ENCODE measurements at places on chromosomes 3 and 15.

DNA sequence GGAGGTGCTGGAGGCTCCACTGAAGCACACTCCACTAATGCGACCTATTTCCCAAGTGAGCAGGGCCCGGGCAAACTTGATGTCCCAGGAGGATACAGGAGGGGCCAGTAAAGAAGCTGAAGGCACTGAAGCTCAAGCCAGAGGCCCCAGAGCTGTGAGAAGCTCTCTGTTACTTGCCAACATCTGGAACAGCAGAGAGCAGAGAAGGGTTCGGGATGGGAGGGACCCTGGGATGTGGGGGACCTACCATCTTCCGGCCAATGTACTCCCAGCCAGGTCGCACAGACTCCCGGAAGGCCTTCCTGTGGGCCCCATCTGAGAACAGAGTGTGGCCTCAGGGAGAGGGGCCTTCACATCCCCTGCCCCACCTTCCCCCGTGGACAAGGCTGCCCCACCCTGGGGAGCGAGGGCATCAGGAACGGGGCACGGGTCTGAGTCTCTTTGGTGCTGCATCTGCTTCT is 3.1 kb downstream of the HHATL start:
- DNase-seq = no peak

DNA sequence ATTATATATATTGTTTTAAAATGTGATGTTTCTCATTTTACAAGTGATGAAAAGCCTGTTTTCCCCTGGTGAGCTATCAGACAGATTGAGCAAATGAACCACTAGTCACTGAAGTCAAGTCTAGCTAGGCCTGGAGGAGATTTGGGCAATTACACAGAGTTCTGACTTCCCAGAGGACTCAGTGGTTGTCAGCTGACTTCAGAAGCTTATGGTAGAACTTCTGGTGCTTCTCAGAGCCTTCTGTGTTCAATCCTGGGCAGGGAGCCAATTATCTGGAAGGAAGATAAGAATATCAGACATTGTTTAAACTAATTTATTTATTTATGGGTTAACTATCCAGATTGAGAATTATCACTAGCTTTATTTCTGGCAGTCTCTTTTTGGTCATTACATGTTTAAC is 37.7 kb upstream of the NAALADL2 start:
- DNase-seq = no peak

GRCh38 chr3:10193692-10194327 is 29.1 kb downstream of the IRAK2 start:
- DNase-seq = peak; percentile 24

DNA sequence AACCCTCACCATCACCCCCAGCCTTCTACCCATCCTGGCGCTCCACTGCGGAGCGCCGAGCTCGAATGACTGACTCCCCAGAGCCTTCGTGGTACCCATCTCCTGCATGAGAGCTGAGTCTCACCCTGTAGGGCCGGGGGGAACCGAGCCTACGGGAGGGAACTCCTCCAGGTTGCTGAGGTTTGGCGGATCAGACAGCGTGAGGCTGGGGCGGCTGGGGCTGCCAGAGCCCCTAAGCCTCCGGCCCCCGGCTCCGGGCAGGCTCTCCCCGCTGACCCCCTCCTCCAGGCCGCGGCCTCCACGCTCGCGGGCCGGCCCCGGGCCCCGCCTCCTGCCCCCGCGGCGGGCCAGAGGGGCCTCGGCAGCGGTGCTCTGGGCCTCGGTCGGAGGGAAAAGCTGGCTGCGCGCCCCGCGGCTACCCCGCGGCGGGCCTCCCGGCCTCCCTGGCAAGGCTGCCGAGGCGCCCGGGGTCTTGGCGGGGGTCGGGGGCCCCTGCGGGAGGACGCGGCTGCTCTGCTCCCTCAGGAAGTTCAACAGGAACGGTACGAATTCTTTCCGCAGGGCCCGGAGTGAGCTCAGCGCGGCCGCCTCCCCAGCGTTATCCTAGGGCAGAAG is 643 bp downstream of the CDAN1 start:
- DNase-seq = peak; percentile 35

DNA sequence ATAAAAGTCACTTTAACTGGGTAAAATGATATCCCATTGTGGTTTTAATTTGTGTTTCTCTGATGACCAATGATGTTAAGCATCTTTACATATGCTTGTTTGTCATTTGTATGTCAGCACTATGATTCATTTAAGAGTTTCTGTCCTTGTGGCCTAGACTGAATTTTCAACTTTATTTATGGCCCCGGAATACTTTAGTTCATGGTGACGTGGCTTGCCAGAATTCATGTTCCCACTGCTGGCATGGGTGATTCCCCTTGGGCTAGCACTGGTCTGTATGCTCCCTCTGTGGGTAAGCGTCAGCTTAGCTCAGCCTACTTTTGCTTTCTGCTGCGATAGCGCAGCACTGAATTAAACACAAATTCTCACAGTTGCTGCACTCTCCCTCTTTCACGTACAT is 436.3 kb upstream of the SGO1 start:
- no peak for DNase-seq

GRCh38 chr3:188191460-188191859 is 37.5 kb downstream of the LPP start:
- DNase-seq = no peak

- DNase-seq = no peak
Observed at GRCh38 chr15:70241561-70242320, 144.0 kb upstream of the TLE3 start.

DNA sequence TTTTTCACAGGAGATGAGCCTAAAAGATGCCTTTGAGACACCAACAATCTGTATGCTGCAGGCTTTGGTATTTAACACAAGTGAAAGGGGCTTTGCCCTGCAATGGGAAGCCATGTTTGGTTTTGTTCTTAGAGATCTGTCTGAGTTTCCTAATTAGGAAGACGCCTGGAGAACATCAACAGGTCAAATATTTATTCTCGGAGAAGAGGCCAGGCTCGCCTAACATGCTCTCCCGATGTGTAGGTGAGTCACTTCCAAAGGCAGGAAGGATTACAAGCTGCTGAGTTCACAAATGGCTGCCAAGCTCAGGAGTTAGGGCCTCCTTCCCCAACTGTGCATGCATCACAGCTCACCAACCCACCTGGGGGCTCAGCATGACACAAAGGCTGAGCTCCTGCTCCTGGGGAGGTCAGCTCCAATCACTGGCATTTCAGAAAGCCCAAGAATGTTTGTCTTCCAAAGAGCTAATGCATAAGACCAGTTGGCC is 119.5 kb upstream of the PRICKLE2 start:
- no peak for DNase-seq

- no peak for DNase-seq
Observed at GRCh38 chr15:39517122-39517855, 63.6 kb upstream of the THBS1 start.

- no peak for DNase-seq
Observed at GRCh38 chr3:175357758-175358157, 498.6 kb downstream of the NAALADL2 start.

DNA sequence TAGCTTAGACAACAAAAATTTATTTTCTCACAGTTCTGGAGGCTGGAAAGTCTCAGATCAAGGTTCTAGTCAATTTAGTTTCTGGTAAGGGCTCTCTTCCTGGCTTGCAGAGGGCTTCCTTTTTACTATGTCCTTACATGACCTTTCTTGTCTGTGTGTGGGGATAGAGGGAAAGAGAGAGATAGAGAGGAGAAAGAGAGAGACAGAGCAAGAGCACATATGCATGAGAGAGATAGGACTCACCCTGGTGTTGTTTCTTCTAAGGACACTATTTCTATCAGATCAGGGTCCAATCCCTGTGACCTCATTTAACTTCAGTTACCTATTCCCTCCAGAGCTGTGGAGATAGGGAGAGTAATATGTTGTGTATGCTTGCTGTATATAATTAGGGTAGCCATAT is 44.9 kb upstream of the TEX9 start:
- DNase-seq = no peak

GRCh38 chr3:28682121-28682520 is 333.5 kb upstream of the AZI2 start:
- no peak for DNase-seq

DNA sequence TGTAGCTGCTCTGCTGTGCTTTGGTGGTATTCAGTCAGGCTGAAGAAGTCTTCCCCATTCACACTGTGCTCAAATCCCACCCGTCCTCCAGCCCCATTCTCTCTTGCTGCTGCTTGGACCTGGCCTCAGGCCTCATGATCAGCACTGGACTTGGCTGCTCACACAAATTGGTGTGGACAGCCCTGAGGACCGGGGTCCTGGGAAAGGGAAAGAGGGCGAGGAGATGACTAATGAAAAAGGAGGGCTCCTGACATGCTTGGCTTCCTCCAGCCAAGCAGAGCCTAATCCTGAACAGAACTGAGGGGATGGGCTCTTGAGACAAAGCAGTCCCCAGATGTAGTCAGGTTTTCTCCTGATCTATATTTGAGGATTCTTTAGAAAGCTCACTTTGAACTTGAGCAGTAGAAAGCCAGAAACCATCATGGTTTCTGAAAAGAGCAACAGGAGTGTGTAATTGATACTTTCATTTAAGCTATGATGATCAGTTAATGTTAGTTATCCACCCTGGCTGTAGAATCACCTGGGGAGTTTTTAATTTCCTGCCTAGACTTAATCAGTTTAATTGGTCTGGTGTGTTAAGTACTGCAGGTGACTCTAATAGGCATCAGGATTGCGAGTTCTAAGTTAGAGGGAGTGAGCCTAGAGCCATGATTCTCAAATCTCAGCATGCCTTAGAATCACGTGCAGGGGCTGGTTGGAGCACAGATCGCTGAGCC is 79.4 kb upstream of the THBS1 start:
- DNase-seq = no peak

- DNase-seq = no peak
Observed at GRCh38 chr3:80445053-80445452, 677.3 kb upstream of the ROBO1 start.

DNA sequence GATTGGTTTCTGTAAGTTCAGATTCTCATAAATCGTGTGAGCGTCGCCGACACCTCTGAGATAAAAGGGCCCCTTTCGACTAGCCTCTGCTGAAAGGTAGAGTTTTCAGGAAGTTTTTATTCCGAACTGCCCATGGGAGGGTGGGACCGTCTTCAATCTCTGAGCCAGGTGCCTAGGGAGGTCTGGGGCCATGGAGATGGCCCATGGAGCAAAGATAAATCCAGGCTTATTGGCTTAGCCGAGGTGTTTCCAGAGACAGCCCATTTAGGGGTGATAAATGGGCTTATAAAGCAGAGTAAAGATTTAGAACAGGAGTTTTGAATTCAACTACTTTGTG is 442 bp downstream of the QTRT2 start:
- no peak for DNase-seq

GRCh38 chr3:57755368-57755675 is 787 bp upstream of the SLMAP start:
- DNase-seq = no peak

DNA sequence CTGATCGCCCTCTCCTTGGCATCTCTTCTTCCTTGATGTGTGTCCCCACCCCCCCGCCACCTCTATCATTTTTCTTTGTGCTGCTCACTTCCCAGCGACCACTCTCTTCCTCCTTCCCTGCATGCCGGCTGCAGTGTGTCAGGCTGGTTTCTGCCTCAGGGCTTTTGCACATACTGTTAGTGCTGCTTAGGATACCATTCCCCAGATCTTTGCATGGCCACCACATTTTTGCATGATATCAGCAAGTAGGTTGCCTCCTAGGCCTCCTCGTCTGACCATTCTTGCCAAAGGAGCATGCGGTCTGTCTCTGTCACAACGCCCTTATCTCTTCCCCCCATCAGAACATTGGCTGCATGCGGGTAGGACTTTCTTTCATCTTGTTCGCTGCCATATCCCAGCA is 12.5 kb downstream of the FBLN2 start:
- no peak for DNase-seq

DNA sequence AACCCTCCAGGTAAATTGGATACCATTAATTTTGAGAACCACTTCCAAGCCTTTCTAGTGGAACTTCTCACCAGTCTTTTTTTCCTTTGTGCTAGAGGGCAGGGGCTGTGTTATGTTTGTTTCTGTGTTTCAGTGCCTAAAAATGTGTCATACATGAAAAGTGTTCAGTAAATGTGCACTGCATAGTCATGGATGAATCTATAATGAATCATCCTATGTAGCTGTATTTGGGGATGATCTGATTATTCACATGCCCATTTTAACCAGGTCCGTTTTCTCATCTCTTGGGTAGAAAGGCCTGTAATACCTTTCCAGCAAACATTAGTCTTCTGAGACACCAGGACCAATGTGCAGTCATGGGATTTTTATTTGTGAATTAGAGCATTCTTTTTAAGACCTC is 583.0 kb upstream of the GOLIM4 start:
- no peak for DNase-seq

DNA sequence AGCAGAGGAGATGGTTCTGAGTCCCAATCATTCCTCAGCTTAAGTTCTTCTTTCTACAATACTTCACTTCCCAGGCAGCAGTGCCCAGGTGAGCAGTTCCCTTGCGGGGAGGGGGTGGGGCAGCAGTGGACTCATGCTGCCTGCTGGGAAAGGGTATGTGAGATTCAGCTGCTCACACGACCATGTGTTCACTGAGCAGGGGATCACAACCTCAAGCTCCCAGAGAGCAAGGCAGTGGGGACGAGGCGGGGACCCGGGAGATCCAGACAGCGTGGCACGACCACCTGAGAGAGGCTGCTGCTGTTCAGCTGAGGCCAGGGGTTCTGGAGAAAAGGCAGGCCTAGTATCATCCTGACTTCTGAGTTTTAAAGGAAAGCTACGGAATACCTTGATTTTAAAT is 166.6 kb downstream of the XXYLT1 start:
- DNase-seq = no peak

- no peak for DNase-seq
Observed at GRCh38 chr3:14516738-14517345, 23.3 kb downstream of the GRIP2 start.

GRCh38 chr3:32406486-32407408 is 15.1 kb downstream of the CMTM7 start:
- no peak for DNase-seq

- peak; percentile 71 for DNase-seq
Observed at GRCh38 chr15:64246364-64247189, 83.8 kb upstream of the PPIB start.

DNA sequence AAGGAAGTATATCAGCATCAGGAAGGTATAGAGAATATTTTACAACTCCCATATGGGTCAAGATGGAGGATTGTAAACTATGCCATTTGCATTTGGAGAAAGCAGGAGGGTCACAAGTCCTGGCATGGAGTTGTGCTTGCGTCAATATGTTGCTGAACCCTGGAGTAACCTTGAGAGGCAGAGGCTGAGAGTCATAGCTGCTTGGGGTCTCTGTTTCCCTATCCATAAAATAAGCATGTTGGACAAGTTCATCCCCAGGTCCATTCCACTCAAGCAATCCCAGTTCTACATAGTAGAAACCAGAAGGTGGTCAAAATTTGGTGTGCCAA is 273.6 kb downstream of the MECOM start:
- no peak for DNase-seq

- peak; percentile 71 for DNase-seq
Observed at GRCh38 chr15:44788748-44789147, 52.4 kb downstream of the TRIM69 start.

- DNase-seq = no peak
Observed at GRCh38 chr3:133426721-133427120, 26.9 kb downstream of the BFSP2 start.

- DNase-seq = peak; percentile 63
Observed at GRCh38 chr3:42535981-42536784, 33.7 kb downstream of the VIPR1 start.

DNA sequence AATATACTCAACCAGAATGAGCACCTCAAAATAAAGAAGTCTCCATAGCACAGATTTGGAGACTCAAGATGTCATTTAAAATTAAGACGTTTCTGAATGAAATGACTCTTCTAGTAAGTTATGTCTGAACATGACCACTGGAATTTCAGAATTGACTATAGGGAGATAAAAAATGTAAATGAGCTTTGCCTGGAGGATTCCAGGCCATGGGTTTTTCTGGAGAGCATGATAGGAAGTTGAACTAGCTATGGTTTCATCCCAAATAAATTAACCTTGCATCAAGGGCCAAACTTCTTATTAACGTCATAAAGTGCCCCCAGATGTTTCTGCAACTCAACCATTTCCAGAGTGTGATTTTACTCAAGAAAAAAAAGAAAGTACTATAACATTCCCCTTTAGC is 222.6 kb upstream of the NR2F2 start:
- DNase-seq = no peak
